ENCODE measurements at places on chromosomes 3 and 15. TPM values are rescaled to one million over a fixed set of nuclear protein-coding genes. Genes with fewer than 3 reads are reported as not detected.

Gene PLA2G4E
- total RNA-seq: not detected

DNA sequence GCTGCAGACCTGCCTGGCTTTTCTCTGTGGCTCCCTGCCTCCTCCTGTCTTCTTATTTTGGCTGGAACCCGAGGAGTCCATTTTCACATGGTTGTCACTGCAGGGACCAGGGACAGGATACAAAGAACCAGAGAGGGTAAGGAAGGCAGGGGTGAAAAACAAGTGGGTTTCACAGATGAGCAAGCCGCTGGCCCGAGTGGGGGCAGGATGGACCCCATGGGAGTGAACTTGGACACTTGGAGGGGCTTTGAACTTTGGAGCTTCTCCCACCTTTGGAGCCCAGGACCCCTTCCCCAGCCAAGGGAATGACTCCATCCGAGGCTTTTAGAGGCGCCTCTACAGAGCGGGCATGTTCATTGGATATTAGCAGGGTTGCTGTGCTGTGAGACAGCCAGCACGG lies 26.9 kb upstream of the ADCY5 start:
- DNase-seq: no peak

DNA sequence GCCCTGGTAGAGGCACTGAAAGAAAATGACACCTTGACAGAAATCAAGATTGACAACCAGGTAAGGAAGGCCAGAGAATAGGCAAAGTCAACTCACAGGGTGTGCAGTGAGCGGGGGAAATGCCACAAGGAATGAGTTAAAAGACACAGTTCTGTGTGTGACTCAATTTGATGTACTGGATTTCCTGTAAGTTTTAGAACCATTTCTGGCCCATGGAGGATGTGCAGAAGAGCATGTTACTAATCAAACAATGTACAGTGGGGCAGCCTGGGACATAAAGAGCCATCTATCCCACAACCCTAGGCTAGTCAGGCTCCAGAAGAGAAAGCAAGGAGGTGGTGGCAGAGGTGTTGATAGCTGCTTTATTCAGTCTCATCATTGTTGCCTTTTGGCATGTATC lies 31.2 kb upstream of the TMOD3 start:
- DNase-seq: no peak

- DNase-seq: no peak
Measured at GRCh38 chr3:17138246-17139039, 253.7 kb downstream of the PLCL2 start.

- no peak for DNase-seq
Measured at GRCh38 chr3:122864498-122864897, 69.6 kb downstream of the SLC49A4 start.

DNA sequence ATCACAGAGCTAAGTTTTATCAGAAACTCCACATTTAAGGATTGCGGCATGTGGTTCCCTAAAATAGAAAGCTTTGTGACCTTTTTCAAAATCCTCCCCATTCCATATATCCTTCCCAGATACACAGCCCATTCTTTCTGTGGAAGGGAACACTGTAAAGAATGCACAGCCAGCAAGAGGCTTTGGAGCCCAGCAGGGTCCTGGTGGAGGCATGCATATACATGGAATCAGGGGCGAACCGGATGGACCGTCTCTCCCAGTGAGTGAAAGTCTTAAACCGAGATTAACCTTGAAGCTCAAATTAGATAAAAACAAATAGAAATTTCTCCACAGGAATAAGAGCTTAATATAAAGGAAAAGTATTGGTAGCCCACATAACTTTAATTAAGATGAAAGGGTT lies 436.2 kb upstream of the MDFIC2 start:
- DNase-seq: no peak
